ENCODE measurements at places on chromosomes 7 and 10.

GRCh38 chr10:43035800-43036199 is 41.1 kb upstream of the RET start:
- DNase-seq, result no peak

DNA sequence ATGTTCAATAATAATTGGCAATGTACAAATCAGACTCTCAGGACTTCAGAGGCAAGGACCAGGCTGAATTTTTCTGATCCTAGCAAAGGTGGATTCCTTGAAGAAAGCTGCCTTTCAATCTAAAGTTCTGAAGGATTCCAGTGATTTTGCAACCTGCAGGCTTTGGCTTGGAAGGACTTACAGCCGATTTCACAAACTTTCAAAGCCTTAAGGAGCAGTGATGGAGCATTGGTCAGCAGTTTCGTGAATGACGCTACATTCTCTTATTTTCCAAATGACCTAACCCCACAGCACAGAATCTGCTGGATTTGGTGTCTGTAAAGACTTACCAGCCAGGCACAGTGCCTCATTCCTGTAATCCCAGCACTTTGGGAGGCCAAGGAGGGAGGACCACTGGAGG is 167.5 kb downstream of the ARHGAP12 start:
- no peak for DNase-seq

GRCh38 chr10:131845505-131846239 is 55.1 kb upstream of the PPP2R2D start:
- no peak for DNase-seq

DNA sequence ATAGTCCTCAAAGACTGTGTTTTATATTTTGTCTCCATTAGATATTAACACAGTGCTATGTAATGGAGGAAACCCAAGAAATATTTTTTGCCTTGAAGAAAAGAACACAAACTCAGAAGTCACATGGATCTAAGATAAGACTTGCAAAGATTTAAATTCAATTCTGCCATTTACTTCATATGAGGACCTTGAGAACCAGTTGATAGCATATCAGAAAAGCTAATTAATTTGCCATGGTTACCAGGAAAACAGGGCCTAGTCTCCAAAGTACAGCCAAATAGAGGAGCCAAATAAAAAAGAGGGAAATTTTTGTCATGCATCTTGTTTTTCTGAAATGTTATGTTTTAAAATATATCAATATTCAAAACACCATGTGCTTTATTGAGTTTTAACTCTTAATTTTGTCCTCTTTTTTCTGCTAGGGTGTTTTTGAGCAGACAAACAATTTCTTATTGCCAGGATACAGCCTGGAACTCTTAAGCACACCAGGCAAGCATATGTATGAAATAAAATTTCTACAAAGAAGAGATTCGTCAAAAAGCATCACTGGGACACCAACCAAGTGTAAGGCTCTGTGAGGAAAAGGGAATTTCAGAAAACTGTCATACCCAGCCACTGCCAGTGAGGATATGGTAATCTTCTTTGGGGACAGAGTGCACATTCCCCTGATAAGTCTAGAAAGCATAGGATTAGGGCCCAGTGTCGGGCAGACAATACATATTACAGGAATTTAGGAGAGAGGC is 10.6 kb upstream of the TOMM7 start:
- DNase-seq, result no peak

DNA sequence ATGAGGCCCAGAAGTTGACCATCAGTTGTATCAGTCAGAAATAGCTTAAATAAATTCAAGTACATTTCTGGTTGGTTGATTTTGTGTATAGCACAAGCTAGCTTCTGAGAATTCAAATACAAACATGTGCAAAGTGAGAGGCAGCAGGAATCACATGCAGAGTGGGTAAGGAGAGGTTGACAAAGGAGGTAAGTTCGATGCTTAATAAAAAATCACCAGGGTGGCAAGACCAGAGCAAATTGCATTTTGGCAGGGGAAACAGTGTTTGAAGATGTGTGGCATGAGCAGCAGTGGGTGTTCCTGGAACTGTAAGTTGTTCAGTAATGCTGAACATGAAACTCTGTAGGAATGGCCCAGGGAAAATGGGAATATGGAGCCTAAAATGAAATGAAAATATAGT is 52.6 kb downstream of the GNAI1 start:
- no peak for DNase-seq

DNA sequence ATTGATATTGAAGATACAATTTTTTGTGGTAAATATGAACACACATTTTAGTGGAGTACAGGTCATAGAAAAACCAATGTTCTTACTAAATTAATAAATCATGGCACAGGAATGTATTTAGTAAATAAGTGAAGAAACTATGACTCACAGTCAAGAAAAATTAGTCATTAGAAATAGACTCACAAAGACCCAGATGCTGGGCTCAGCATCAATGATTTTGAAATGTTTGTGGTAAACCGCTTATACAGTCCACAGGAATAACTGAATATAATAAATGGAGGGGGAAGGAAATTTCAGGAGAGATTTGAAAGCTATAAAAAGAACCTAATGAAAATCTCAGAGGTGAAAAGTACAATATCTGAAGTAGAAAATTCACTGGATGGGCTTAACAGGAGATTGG is 138.3 kb upstream of the ADCY1 start:
- no peak for DNase-seq

- DNase-seq, result no peak
Measured at GRCh38 chr10:69558559-69558958, 14.7 kb downstream of the NEUROG3 start.

DNA sequence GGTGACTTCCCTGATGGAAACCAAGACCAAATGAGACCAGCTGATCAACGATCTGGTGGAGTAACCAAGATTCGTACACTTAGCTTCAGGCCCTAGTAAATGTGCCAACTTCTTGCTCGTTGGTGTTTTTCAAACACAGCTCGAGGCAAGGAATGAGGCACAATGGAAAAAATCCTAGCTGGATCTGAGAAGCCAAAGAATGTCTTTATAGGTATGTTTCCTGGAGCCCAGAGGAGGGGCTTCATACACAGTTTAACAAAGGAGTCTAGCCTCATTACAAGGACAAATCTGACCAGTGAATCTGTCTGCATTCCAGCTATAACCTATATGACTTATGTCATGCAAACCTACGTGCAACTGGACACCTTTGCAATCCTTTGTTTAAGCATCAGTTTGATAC is 3.7 kb downstream of the COL17A1 start:
- DNase-seq, result no peak

GRCh38 chr7:123615344-123615743 is 13.7 kb downstream of the ASB15 start:
- no peak for DNase-seq

DNA sequence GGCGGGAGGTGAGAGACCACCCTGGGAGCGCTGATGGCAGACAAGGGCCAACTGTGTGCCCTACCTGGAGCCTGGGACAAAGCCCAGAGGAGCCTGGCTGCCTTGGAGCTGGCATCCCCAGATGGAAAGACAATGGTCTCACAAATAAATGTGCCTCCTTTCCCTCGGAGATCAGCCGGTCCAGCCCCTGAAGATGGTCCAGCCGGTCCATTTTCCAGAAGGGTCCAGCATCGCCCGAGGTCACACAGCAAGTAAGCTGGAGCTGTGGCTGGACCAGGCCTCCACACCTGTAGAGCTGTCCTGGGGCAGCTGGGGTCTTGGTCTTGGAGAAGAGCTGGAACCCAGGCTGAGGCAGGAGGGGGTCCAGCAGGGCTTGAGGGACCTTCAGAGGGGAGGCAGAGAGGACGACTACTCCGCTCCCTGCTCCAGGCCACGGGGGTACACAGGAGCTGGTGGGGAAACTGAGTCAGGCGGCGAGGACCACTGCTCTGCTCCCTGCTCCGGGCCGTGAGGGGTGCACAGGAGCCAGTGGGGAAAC is 3.6 kb downstream of the ELFN1 start:
- no peak for DNase-seq

DNA sequence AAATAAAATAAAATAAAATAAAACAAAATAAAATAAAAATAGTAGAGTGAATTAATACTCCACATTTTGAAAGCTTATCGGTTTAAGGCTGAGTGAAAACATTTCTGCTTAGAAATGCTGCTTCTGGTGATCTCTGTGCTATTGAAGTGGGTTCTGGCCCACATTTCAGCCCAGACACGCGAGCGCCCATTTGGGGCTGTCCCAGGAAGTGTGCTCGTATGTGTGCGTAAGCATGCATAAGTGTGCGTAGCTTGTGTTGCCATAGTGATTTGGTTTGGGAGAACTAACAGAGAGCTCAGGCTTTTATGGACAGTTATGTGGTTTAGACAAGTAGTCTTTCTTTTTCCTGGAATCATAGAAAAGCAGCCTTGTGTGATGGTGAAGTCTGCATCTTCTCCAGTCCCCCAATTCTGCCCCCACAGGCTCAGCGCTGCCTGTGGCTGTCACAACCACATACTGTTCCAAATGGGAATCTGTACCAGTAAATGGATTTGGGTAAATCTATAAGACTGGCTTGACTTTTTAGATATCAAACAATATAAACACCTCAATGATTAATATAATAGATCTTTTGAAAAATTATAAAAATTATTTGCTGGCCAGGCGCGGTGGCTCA is 29.8 kb upstream of the PURB start:
- peak; percentile 41 for DNase-seq

DNA sequence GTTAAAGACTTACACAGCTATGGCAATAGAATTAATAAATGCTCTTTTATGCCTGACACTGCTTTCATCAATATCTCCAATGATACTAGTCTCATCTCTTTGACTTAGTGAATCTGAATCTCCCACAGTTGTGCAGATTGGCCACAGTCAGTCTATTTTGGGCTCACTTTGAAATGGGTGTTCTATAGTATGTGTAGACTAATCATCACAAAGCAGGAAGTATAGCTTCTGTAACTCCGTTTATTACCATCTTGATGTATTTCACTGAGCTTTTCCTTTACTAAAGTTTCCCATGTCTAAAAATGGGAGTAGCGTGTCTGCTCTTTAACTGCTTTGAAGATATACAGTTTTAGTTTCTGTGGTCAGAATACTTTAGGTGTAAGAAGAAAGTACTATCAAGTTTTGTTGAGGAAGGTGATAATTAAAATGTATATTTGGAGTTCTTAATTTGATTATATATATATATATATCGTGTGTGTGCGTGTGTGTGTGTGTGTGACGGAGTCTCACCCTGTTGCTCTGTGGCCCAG is 70.1 kb downstream of the ST7 start:
- DNase-seq, result no peak

- no peak for DNase-seq
Measured at GRCh38 chr7:85186083-85186520, 754 bp downstream of the SEMA3D start.

GRCh38 chr10:107834706-107835105 is 670.2 kb upstream of the SORCS1 start:
- DNase-seq, result no peak

DNA sequence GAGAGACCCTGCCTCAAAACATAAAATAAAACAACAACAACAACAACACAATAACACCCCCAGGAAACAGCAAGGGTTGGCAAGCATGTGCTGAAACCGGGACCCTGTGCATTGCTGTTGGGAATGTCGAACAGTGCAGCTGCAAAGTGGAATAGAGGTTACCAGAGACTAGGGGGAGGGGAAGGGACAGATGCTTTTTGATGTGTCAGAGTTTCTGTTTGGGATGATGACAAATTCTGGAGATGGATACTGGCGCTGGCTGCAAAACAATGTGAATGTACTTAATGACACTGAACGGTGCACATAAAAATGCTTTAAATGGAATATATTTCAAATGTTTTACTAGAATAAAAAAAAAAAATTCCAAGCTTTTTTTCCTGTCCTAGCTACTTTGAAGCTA is 241.8 kb downstream of the TEX36 start:
- DNase-seq, result no peak

Measured in activated CD4-positive, alpha-beta T cell treated with anti-CD3 and anti-CD28 coated beads, Interleukin-2, Interleukin-4, amounts not matched to agents 100 ng/mL and 50 ng/mL, durations not matched to agents 16 hours and 8 hours (primary cell).